ENCODE measurements at places on chromosomes 2 and 18. TPM values are rescaled to one million over a fixed set of nuclear protein-coding genes. Genes with fewer than 3 reads are reported as not detected.

Gene IWS1
- 28.5 TPM for total RNA-seq

Gene SLC5A7
- total RNA-seq = not detected

Gene UGT1A6
- total RNA-seq = not detected

Gene PROKR1
- not detected for total RNA-seq

Gene ATOH8
- total RNA-seq = 22.4 TPM

Gene TUBB8B
- not detected for total RNA-seq

Gene BARD1
- 13.6 TPM for total RNA-seq

Gene TDRD15
- total RNA-seq = not detected

Gene EPB41L5
- 11.6 TPM for total RNA-seq

Gene CD302
- total RNA-seq = 5.2 TPM

Gene ZFAND2B
- 26.0 TPM for total RNA-seq

Gene SIX2
- total RNA-seq = 6.2 TPM

Gene C2orf78
- not detected for total RNA-seq

Gene SPP2
- not detected for total RNA-seq
